BJ (cell line): ENCODE measurements at places on chromosomes 2 and 18.
A peak's percentile ranks its signal among the peaks of the same experiment; 100 is the strongest.

DNA sequence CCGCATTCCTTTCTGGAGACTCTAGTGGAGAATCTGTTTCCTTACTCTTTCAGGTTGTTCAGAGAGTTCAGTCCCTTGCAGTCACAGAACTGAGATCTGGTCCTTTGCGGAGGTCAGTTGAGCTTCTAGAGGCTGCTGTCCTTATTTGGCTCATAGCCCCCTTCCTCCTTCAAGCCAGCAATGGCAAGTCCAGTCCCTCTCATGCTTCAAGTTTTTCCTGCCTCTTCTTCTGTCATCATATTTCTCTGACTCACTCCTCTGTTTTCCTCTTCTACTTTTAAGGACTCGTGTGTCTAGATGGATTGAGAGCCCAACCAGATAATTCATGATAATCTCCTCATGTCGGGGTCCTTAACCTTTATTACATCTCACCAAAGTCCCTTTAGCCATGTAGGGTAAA is 173.5 kb upstream of the FOSL2 start:
- no peak for DNase-seq

DNA sequence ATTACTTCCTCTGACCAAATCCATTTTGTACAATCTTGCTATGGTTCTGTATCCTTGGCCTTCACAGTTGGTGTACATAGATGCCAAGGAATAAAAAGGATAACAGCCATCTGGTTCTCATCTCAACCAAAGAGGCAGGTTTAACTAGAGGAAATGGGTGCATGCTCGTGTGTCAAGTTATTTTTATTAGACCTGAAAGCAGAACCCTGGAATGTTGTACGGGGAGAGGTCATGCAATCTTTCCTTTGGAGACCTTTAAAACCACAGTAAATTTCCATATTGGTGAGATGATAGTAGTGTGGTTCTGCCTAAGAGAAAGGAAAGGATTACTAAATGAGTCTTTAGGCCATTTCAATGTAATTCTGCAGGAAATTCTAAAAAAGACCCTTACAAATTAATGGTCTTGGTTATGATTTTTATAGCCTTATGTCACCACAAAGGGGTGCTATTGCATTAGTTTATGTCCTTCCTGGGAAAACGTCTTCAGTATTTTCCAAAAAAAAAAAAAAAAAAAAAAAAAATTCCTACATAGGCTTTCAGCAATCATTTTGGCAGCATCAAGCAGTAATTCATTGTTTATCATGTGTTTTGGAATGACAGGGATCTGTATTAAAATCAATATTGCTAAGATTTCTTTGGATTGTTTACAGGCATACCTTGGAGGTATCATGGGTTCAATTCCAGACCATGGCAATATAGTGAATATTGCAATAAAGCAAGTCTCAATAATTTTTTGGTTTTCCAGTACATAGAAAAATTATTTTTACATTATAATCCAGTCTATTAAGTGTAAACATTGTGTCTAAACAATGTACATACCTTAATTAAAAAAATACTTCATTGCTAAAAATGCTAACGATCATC is 270.8 kb downstream of the NYAP2 start:
- peak; percentile 52 for DNase-seq

DNA sequence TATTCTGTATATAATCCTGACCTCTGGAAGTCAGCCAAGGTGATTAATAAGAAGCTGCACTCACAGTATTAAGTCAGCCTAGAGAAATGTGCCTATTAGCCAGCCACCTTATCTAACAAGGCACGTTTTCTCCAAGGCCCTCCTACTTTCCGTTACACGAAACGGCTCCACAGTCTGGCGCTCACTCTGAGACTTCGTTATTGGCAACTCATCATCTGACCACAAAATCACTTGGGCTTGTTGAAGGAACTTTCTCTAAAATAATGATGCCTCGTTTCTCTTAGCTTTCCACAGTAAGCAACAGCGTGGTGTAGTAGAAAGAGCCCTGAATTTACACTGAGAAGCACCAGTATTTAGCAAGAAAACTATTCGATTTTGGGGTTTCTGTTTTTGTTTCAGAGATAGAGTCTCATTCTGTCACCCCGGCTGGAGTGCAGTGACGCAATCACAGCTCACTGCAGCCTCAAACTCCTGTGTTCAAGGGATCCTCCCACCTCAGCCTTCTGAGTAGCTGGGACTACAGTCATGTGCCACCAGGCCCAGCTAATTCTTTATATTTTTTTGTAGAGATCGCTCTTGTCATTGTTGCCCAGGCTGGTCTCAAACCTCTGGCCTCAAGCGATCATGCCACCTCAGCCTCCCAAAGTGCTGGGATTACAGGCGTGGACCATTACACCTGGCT is 53.6 kb upstream of the SLC14A1 start:
- DNase-seq = no peak

DNA sequence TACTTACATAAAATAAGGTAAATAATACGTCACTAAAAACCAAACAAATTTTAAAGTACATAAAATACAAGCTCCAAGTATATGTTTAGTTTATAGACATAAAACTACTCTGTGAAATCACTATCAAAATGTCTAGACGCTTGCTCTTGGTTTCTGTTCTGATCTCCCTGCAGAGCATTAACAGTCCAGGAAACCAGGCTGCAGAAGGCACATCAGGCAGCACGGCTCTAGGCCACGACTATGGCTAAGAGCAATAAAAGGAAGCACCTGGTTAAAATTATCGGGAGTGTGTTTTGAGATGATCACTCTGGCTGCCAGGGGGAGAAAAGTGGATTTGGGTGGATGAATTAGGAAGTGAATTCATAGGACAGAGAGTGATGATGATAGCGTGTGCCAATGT is 196.0 kb upstream of the SPHKAP start:
- DNase-seq = no peak

DNA sequence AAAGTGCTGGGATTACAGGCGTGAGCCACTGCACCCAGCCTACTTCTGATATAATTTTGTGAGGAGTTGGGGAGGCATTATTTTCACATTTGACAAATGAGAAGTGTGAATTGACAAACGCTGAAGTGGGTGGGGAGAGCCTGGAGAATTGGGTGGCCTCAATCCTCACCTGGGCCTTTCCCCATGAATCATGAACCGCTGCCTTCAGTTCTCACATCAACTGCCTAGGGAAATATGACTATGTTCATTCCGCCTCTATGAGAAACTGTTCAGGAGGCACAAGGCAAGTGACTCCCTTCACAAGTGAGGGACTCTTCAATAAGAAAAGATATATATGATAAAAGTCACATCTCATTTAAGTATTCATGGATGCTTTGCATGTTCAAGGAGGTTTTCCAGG is 96.6 kb upstream of the RND3 start:
- DNase-seq = no peak

GRCh38 chr18:61993831-61994230 is 101.0 kb upstream of the RNF152 start:
- no peak for DNase-seq

- no peak for DNase-seq
Measured at GRCh38 chr2:175432793-175433192, 251.3 kb upstream of the ATP5MC3 start.

DNA sequence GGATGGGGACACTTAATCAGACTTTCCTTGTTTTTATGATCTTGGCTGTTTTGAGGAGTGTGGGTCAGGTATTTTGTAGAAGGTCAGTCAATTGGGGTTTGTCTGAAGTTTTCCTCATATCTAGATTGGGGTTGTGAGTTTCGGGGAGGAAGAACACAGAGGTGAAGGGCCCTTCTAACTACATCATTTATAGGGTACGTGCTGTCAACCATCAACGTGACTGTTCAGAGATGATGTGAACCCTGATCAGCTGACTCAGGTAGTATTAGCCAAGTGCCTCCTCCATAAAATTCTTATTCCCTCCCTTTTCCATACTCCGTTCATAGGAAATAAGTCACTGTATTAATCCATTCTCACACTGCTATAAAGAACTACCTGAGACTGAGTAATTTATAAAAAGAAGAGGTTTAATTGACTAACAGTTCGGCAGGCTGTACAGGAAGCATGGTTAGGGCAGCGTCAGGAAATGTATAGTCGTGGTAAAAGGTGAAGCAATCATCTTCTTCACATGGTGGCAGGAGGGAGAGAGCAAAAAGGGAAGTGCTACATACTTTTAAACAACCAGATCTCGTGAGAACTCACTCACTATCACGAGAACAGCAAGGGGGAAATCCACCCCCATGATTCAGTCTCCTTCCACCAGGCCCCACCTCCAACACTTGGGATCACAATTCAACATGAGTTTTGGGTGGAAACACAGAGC is 547.1 kb upstream of the LINC00305 start:
- no peak for DNase-seq

- DNase-seq = no peak
Measured at GRCh38 chr18:30469091-30469490, 573.5 kb downstream of the DSC3 start.

GRCh38 chr2:165852394-165852793 is 58.3 kb upstream of the GALNT3 start:
- no peak for DNase-seq

DNA sequence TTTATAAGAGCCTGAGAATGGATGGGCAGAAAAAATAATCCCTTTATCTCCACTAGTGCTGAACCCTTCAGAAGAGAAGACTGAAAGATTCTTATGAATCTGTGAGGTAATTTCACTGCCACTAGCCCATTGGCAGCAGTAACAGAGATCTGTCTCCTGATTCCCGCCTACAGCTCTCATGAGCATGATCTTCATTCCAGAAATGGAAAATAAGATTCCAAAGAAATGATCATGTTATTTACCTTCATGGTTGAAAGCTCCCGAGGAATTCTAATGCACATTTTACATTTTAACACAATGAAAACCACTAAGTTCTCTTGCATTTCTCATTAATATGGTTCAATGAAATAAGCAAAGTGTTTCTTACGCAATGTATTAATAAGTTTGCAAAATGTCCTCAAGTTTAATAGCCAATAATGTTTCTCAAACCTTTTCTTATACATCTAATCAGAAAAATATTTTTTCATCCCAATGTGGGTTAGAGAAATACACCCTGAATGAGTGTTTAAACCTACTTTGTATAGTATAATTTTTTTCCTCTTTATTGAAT is 905.6 kb downstream of the TMEM182 start:
- DNase-seq = no peak

- no peak for DNase-seq
Measured at GRCh38 chr18:63320975-63321265, 1.4 kb upstream of the BCL2 start.

- DNase-seq = no peak
Measured at GRCh38 chr2:233358947-233359346, 4.7 kb downstream of the DGKD start.

- DNase-seq = no peak
Measured at GRCh38 chr2:74983631-74984392, 25.4 kb downstream of the POLE4 start.

GRCh38 chr2:68403199-68403644 is 38.1 kb downstream of the PLEK start:
- DNase-seq = no peak

DNA sequence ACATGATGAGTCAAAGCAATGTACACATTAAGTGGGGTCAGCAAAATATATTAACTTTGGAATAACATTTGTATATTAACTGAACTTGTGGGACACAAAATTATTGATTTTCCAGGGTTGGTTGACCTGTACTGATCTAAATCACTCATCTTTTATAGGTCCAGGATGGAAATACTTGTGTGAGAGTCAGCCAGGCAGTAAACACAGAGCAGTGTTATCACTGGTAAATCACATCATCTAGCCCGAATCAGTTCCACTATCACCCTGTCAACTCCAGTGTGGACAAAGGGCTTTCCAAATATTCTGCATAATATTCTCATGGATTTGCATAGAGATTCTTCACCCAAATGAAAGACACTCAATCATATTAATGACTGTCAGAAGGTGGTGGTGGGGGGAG is 295.7 kb downstream of the LRP1B start:
- DNase-seq = no peak

DNA sequence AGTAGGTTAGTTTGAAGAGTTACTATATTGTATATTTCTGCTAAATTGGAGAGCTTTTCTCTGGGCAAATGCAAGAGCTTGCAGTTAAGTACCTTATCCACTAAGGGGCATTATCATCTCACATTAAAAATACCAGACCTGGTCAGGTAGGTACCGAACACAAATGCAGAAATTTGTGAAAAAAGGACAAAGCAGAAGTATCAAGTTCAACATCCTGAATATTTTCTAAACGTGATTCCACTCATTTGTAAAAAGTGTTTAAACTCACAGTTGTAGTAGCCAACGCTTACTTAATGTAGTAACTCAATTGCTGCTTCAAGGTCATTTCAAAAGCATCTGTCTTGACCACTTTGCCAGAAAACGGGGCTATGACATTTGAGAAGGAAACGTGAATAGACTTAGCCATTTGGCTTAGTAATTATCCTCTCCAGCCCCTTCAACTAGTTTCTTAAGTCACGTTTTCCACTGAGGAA is 52.1 kb downstream of the CYRIA start:
- DNase-seq = no peak

DNA sequence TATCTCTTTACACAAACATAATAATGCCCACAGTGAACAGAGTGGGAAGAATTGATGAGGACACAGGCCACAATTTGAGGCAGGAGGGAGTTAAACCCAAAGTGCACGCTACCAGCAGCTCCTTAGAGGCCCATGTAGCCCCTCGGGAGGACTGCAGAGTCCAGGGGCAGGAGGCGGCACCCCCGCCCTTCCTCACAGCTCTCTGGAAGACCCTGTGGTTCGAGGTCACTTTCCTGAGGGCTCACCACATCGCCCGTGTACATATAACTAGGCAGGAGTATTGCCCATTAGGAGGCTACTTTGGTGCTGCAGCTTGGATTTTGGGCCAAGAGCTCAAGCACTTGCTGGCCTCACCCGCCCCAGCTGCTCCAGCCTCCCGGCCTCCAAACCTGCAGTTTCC is 22.2 kb upstream of the CIDEA start:
- no peak for DNase-seq

DNA sequence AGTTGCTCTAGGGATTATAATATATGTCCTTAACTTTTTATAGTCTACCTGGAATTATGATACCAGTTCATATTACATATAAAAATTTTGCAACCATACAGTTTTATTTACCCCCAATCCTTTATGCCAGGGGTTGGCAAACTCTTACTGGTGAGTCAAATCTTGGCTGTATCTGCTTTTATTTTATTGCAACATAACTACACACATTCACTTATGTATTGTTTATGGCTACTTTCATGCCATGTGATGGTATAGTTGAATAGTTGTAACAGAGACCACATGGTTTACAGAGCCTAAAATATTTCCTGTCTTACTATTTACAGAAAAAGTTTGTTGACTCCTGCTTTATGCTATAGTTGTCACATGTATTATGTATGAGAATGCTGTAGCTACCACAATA is 25.8 kb upstream of the DLX2 start:
- no peak for DNase-seq

- no peak for DNase-seq
Measured at GRCh38 chr2:80530442-80531064, 226.0 kb upstream of the LRRTM1 start.

DNA sequence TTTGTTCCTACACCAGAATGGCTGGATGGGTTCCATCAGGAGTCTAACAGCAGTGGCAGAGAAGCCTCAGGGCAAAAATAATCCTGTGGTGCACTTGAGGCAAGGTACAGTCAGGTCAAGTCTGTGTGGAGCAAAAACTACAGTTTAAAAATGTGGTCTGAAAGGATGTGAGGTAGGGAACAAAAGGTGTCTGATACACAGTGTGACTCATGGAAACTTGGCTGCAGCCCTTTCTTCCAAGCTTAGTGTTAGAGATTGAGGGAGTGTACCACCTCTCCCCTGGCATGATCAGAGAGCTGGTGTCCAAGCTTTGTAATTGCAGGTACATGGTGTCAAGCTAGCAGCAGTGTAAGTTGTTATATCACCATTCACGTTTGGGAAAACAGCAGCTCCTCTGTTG is 8.9 kb downstream of the ANKAR start:
- DNase-seq = no peak

GRCh38 chr18:35778850-35779627 is 193.4 kb upstream of the RMP24 start:
- no peak for DNase-seq

GRCh38 chr2:45291296-45291701 is 282.0 kb upstream of the SIX2 start:
- DNase-seq = no peak
